Transverse colon (tissue), 4 donors: ENCODE measurements at places on chromosomes 2 and 18. TPM values are rescaled to one million over a fixed set of nuclear protein-coding genes. Genes with fewer than 3 reads are reported as not detected.

SYT4 gene
- 2.7 TPM for total RNA-seq

GRCh38 chr2:190637903-190638618 lies 10.8 kb upstream of the NAB1 start:
- H3K4me1 ChIP-seq: peaks cover 24% of the 10 kb centered on the region
- no peak for DNase-seq
- H3K4me3 ChIP-seq: no peak overlapping the region
- H3K27ac ChIP-seq: peak overlapping the region; percentile 51
- H3K27me3 ChIP-seq: no peaks in the 10 kb centered on the region

DNA sequence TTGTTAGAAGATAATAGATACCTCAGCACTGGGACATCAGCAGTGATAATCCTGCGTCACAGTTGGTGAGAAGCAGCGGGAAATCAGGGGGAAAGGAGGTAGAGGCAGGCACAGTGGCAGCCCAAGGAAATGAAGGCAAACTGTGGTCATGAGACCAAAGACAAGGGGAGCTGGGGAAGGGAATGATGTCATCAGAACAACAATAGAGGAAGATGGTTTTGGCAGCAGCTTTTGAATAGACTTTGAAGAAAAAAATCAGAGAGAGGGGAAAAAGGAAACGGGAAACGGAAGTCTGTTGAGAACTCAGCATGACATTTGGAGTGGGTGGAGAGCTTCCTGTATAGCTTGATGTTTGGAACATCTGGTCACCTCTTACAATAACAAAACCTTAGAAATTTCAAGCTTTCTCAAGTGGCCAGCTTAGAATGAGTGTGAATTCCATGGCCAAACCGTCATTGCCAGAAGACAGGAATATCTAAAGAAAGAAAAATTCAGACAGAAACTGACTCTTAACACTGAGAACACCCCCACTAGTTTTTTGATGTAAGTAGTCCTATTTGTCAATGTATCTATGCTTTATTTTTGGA lies 18.4 kb upstream of the YES1 start:
- H3K4me3 ChIP-seq: no peak overlapping the region
- H3K27ac ChIP-seq: no peak overlapping the region
- DNase-seq: no peak
- H3K36me3 ChIP-seq: no peaks in the 10 kb centered on the region

ANKRD62 gene
- total RNA-seq: not detected

IL1RL1 gene
- 57.2 TPM for total RNA-seq

TXNDC9 gene
- 11.3 TPM for total RNA-seq

- H3K4me3 ChIP-seq: no peak overlapping the region
- no peak for DNase-seq
- H3K27ac ChIP-seq: no peak overlapping the region
These were observed 5.4 kb upstream of the CWC22 start for GRCh38 chr2:180012523-180012922.

GRCh38 chr18:51537487-51537886 lies 340.0 kb upstream of the MEX3C start:
- H3K27me3 ChIP-seq: no peaks in the 10 kb centered on the region
- H3K4me3 ChIP-seq: no peak overlapping the region
- H3K4me1 ChIP-seq: no peaks in the 10 kb centered on the region
- peak; percentile 19 for DNase-seq
- H3K27ac ChIP-seq: no peak overlapping the region

DNA sequence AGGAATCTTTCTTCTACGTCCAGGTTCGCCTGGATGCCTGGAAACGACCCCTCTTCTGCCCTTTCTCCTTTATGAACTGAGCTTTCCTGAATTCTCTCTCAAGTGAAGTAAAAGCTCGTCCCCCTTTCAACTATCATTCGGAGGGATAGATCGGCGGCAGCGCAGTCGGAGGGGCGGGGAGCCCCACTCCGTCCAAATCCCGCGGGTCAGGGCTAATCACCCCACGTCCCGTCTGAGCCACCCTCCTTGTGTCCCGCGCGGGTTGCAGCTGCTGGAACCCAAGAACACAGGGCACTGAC lies 367 bp downstream of the FBXO48 start:
- H3K4me3 ChIP-seq: peak overlapping the region; percentile 70
- H3K27me3 ChIP-seq: no peaks in the 10 kb centered on the region
- H3K27ac ChIP-seq: peak overlapping the region; percentile 90
- H3K36me3 ChIP-seq: no peaks in the 10 kb centered on the region
- H3K4me1 ChIP-seq: peaks cover 35% of the 10 kb centered on the region
- DNase-seq: no peak

DPP10 gene
- total RNA-seq: 6.6 TPM
